ENCODE measurements at places on chromosomes 6 and 20.

- DNase-seq = no peak
Observed at GRCh38 chr6:19102936-19103335, 715.8 kb downstream of the RNF144B start.

DNA sequence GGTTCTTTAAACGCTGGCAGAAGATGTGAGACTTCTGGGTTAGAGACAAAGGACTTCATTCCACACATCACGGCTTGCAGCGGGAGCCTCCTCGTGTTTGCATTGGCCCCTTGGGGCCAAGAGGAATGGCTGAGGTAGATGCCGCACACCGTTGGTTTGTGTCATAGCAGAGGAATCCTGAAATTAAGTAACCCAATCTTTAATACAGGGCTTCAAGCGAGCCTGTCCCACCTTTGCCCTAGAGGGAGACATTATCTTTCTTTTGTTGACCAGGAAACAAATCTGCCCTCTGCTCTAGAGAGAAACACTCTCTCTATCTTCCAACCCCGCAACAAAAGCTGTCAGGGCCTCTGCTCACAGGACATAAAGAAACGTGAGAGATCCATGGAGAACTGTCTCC is 277.5 kb upstream of the ZFP64 start:
- DNase-seq = no peak

DNA sequence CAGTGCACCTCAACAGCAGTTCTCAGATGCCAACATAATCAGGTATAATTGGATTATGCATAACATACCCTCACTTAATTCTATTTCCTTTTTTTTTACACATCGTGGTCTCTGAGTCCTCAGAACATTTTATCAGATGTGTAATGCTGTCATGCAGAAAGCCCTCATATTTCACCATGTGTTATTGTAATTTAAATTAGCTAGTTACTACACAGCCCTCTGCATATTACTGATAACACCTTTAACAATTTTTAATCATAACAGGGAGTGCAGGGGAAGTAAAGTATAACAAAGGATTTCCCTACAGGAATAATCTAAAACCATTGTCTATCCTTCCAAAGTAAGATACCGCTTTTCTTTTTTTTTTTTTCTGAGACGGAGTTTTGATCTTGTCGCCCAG is 91.9 kb upstream of the CCDC28A start:
- no peak for DNase-seq

GRCh38 chr6:124958149-124958548 is 4.1 kb upstream of the RNF217 start:
- DNase-seq = no peak

GRCh38 chr6:163753430-163753829 is 338.9 kb downstream of the QKI start:
- no peak for DNase-seq

DNA sequence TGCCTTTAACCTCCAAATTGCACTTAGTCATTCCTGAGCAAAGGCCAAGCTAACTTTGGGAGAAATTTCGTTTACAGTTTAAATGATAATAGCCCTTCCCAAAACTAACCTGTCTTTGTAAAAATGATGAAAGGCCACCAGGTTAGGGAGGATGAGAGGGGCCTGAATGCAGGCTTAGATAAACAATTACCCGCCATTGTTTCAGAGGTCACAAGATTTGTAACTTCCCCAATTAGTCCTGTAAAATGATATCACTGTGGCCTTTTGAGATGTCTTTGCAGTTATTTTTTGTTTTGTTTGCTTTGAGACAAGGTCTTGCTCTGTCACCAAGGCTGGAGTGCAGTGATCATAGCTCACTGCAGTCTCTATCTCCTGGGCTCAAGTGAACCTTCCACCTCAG is 26.3 kb downstream of the GNL1 start:
- DNase-seq = no peak
